NCI-H2029 treated with DMSO at 0.1 percent for 48 hours (cell line): ENCODE measurements at places on chromosomes 1 and 21.

DNA sequence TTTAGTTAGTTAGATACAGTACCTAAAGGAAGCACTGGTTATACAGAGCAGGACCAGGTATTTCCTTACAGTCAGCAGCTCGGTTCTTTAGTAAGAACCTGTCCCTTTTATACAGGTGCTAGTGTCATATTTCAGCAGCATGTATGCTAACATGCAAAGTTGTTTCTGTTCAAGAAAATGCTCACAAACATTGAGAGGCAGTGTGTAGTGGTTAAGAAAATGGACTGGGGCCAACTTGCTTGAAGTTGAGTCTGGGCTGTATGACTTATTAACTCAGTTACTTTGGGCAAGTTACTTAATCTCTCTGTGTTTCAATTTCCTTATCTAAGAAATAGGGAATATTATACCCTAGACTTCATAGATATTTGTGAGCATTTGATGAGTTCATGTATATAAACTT is 31.1 kb downstream of the AK4 start:
- DNase-seq, result no peak

DNA sequence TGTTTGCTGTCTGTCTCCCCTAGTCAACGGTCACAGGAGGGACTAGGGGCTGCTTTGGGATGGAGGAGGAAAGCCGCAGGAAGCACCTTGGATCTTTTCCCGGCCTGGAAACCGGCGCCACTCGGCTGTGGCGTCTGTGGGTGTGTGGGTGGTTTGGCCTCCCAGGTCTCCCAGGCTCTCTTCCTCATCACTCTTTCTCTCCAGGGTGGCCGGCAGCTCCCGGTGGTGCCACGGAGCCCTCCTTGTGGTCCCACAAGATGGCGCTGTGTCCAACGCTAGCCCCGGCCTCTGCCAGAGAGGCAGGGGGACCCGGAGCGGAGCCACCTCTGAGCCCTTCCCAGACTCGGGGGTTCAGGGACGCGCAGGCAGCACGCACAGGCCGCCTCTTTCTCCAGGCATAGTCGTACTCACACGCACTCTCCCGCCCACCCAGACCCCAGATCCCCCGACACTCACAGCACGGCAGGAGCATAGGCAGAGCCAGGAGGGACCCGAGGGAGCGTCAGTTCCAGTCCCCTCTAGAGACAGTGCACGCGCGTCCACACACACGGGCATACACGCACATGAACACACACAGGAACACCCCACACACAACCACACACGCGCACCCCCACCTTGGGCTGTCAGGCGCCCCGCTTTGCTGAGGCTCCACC is 31.2 kb downstream of the CDCP2 start:
- DNase-seq, result no peak

- DNase-seq, result no peak
Observed at GRCh38 chr1:14015917-14016316, 315.9 kb downstream of the PRDM2 start.

DNA sequence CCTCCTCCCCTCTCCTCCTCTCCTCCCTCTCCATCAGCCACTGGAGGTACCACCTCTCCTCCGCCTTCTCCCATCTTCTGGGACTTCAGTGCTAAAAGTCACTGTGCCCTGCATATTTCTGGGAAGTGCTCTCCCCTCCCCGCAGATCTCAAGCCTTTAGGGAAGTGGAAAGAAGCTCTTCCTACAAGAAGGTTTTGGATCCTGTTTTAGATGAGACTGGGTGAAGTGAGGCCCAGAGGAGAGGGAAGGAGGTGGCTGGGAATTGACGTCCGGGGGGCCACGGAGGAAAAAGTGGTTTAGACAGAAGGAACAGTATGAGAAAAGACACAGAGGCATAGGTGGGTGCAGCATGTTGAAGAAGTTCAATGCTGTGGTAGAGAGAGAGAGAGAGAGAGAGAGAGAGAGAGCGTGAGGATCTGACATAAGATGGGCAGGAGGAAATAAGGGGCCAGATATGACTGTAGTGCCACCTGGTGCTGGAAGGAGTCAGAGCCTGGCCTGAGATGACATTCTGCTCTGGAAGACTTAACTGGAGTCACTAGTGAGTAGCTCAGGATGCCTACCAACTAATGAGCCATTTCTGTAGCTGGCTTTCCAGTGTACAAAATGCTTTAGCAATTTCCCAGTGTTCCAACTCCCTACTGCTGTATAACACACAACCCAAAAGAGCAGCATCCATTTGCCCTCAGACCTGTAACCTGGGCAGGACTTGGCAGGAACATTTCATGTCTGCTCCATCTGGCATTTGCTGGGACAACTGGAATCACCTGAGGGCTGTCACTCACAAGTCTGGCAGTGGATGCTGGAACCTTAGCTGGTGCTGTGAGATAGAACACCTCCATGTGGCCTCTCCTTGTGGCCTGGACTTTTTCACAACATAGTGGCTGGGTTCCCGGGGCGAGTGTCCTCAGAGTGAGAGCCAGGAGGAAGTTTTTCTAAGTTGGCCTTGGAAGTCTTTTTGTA is 16.6 kb upstream of the ZSCAN20 start:
- DNase-seq, result peak; percentile 21

GRCh38 chr1:100455478-100456072 is 82.4 kb upstream of the GPR88 start:
- peak; percentile 9 for DNase-seq

DNA sequence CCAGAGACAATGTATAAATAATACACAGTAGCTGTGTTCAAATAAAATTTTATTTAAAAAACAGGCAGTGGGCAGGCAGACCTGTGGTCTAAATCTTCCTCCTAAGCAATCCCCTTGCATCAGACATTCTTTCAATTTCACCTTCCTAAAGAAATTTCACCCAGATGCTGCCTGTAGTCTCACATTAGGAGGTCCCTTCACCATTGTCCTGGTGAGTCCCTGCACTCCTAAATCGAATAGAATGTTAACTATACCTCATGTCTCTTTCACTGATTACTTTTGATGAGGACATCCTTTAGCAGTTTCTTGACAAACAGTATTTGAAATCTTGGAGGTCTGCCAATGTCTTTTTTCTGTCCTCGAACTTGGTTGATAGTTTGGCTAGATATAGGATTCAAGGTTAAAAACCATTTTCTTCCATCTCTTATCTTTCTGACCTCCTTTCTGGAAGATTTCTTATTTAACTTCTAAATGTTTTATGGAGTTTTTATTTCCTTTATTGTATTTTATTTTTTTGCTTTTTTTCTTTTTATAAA is 77.5 kb downstream of the LPGAT1 start:
- no peak for DNase-seq
